GM19239 (cell line): ENCODE measurements at places on chromosomes 5 and 9.

- DNase-seq = no peak
Observed at GRCh38 chr5:164059471-164059870, 554.1 kb downstream of the MAT2B start.

DNA sequence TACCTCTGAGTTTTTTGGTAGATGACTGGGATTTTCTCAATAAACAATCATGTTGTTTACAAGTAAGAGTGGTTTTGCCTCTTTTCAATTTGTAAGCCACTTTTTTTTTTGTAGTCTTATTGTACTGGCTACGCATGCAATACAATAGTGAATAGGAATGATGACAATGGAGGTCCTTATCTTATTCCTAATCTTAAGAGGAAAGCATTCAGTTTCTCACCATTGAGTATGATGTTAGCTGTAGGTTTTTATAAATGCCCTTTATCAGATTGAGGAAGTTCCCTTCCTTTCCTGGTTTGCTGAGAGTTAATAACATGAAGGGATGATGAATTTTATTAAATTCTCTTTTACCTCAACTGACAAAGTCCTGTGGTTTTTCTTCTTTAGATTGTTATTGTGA, 155.2 kb downstream of the ADAMTSL1 start:
- no peak for DNase-seq

GRCh38 chr5:179827680-179828079, 7.0 kb downstream of the SQSTM1 start:
- DNase-seq = no peak

GRCh38 chr5:10663489-10664179, 97.4 kb downstream of the DAP start:
- no peak for DNase-seq

DNA sequence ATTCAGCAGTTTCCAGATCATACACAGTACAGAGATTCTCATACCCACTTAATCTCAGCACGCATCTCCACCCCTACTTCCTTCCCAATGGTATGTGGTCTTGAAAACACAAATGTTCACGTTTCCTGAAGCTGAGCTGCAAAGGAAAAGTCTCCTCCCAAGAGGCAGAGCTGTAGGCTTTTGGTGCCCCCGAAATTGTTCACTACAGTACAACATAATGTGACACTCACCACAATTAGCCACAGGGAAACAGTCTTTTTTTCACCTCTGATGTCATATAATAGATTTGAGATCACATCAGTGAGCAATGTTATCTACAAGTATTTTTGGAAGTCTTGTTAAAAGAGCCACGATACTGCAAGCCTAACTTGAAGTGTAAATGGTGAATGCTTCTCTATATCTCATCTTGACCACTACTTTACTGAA, 40.2 kb downstream of the NFIB start:
- DNase-seq = no peak

- no peak for DNase-seq
Observed at GRCh38 chr5:157366741-157367674, 93.0 kb upstream of the NIPAL4 start.
